ENCODE measurements at places on chromosomes 5 and 9. TPM values are rescaled to one million over a fixed set of nuclear protein-coding genes. Genes with fewer than 3 reads are reported as not detected.

The ANKRD18B gene
- total RNA-seq, result not detected

The ADAMTS2 gene
- total RNA-seq, result not detected

The RNF183 gene
- total RNA-seq, result 0.23 TPM

- H3K4me1 ChIP-seq, result no peaks in the 10 kb centered on the region
- H3K27me3 ChIP-seq, result no peaks in the 10 kb centered on the region
- H3K27ac ChIP-seq, result no peak overlapping the region
- peaks cover 38% of the 10 kb centered on the region for H3K36me3 ChIP-seq
- DNase-seq, result no peak
Measured at GRCh38 chr5:131672776-131673175, 37.7 kb upstream of the RAPGEF6 start.

DNA sequence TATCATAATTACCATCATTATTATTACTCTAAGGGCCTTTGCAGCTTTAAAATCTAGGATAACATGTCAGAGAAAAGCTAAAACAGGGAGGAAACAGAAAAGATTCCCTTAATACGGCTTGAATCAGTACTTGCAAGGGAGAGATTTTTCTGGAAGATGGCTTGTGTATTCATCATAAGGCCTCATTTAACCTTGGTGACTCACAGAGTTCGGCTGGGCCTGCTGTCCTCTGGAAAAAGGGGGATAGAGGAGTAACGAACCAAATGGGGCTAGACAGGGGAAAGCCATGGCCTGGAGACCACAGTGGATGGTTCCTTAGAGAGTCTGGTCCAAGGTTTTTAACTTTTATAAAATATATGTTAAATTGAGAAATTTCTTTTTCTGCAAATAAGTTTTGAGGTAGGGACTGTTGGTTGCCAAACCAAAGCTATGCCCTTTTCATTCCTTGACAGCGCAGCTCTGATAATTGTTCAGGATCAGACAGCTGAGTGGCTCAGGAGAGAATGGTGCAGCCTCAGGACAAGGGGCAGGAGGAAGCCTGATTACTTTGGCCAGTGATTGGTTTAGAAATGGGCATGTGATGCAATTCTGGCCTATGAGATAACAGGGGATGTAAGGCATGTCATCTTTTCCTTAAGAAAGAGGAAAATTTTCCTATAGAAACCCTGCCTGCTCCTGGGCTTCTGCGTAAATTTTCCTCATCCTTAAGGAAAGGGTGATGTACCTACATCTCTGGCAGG is 25.6 kb upstream of the GSN start:
- no peak overlapping the region for H3K4me3 ChIP-seq
- no peak for DNase-seq
- no peak overlapping the region for H3K27ac ChIP-seq
- H3K27me3 ChIP-seq, result no peaks in the 10 kb centered on the region
- H3K36me3 ChIP-seq, result peaks cover 29% of the 10 kb centered on the region
- no peaks in the 10 kb centered on the region for H3K4me1 ChIP-seq

Measured in naive thymus-derived CD8-positive, alpha-beta T cell (primary cell).